Ovary (tissue), 10 donors: ENCODE measurements at places on chromosomes 6 and 20. TPM values are rescaled to one million over a fixed set of nuclear protein-coding genes. Genes with fewer than 3 reads are reported as not detected.

The HRH3 gene
- not detected for polyA plus RNA-seq

The CFB gene
- polyA plus RNA-seq = 20.4 TPM

The HSPA1A gene
- 83.1 TPM for polyA plus RNA-seq

The THEMIS gene
- polyA plus RNA-seq = 0.08 TPM

The CDH22 gene
- 0.10 TPM for polyA plus RNA-seq

The BNIP5 gene
- polyA plus RNA-seq = not detected

The PROKR2 gene
- polyA plus RNA-seq = not detected

The ABHD16B gene
- polyA plus RNA-seq = not detected
